Activated T-cell treated with anti-CD3 and anti-CD28 coated beads, Interleukin-2, amount 50 U/mL, for 72 hours (primary cell): ENCODE measurements at places on chromosomes 7 and 10.

DNA sequence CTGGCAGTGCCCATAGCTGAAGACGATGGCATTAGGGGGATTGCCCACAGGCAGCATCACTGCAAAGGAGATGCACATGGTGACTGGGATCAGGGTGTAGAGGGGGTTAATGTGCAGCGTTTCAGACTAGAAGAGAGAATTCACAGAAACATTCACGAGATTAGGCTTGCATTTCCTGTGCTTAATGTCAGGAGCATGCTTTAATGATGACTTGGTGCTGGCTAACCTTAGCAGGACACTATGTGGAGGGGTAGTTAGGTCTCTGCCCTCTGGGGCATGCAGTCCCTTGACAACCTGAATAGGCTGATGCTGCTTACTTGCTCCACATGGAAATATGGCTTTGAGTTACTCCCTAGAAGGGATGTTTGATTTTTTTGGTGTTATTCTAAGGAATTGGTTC lies 21.8 kb downstream of the STMP1 start:
- DNase-seq = no peak

DNA sequence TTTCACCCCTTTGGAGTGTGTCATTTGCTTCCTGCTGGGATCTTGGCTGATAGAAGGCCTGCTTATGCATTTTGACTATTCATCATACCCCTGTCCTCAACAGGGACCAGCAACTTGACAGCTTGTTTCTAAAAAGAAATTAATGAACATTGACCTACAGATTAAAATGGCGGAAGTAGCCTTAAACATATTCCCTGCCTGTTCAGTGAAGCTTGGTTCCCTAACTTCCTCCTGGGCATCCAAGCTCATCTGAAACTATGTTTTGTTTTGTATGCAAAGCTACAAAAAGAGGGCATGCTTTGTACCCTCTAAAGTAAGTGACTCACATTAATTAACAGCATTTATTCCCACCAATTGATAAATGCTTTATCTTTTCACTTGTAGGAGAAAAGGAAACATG lies 26.8 kb upstream of the CDK14 start:
- DNase-seq = no peak

- DNase-seq = no peak
Observed at GRCh38 chr7:31466036-31466435, 47.9 kb upstream of the ITPRID1 start.

GRCh38 chr10:43946445-43946844 lies 297.8 kb upstream of the ZNF32 start:
- no peak for DNase-seq

GRCh38 chr10:17348501-17349349 lies 105.7 kb downstream of the ST8SIA6 start:
- no peak for DNase-seq

DNA sequence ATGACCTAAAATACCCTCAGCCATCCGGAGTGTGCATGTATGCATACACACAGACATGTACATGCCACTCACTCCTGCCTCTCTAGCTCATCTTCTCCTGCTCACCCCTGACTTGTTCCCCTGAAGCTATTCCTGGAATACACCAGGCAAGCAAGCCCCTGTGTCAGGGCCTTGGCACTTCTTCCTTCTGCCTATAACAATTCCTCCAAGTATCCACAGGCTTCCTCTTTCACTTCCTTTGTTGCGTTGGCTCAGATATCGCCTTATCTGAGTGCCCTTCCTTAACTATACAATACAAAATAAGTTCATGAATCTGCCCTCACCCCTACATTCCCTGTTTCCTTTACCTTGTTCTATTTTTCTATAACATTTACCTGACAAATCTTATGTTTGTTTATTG lies 88.8 kb downstream of the NOD1 start:
- DNase-seq = no peak
